ENCODE measurements at places on chromosomes 2 and 18.

DNA sequence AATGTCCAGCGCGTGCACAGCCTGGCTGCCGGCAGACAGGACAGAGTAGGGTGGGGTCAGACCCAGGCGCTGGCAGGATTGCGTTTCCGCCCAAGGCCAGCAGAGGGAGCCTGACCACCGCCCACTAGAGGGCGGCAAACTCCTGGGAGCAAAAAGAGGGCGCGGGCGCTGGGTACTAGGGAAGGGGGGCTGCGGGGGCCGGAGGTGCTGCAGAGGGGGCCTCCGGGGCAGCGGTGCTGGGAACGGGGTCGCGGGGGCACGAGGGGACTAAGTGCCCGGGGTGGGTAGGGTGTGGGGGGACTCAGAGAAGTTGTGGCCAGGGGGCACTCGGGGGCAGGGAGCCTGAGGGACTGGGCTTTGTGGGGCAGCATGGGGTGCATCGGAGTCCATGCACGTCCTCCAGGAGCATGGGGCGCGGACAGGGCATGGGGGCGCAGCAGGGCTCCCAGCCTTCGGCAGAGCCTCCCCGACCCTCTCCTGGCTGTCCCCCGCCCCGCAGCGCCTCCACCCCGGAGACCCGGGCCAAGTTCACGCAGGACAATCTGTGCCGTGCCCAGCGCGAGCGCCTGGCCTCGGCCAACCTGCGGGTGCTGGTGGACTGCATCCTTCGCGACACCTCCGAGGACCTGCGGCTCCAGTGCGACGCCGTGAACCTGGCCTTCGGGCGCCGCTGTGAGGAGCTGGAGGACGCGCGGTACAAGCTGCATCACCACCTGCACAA, 3.2 kb downstream of the TEKT4 start:
- peaks cover 60% of the 10 kb centered on the region for H3K27me3 ChIP-seq
- no peaks in the 10 kb centered on the region for H3K4me1 ChIP-seq
- H3K4me3 ChIP-seq: no peak overlapping the region
- no peaks in the 10 kb centered on the region for H3K36me3 ChIP-seq
- no peak overlapping the region for H3K27ac ChIP-seq
- no peak for DNase-seq

GRCh38 chr2:71933467-71934319, 214.0 kb downstream of the CYP26B1 start:
- peaks cover 8% of the 10 kb centered on the region for H3K4me1 ChIP-seq
- no peaks in the 10 kb centered on the region for H3K36me3 ChIP-seq
- H3K27ac ChIP-seq: no peak overlapping the region
- DNase-seq: no peak
- no peak overlapping the region for H3K4me3 ChIP-seq

- no peak for DNase-seq
- no peaks in the 10 kb centered on the region for H3K27me3 ChIP-seq
- peaks cover 7% of the 10 kb centered on the region for H3K36me3 ChIP-seq
- peak overlapping the region; percentile 98 for H3K4me3 ChIP-seq
- no peak overlapping the region for H3K27ac ChIP-seq
Observed at GRCh38 chr2:135743860-135744259, 2.2 kb downstream of the UBXN4 start.

DNA sequence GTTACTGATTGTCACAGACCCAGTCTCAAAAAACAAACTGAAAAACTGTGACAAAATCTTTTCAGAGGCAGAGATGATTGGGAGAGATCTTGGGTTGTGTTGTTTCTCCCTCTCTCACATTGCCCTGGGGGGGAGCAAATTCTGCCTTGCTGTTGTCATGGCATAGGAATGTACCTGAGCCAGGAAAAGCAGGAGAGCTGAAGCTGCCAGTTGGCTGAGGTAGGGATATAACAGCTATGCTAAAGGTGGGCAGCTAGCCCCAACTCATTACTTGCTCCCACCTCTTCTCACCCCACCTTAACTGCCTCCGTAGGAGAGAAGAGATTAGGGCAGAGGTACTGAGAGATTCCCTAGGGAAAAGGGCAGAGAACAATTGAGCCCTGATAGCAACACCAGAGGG, 299.3 kb downstream of the OSR1 start:
- H3K36me3 ChIP-seq: no peaks in the 10 kb centered on the region
- no peaks in the 10 kb centered on the region for H3K27me3 ChIP-seq
- no peaks in the 10 kb centered on the region for H3K4me1 ChIP-seq
- DNase-seq: no peak
- H3K4me3 ChIP-seq: no peak overlapping the region
- H3K27ac ChIP-seq: no peak overlapping the region

- no peak for DNase-seq
- no peak overlapping the region for H3K4me3 ChIP-seq
Observed at GRCh38 chr2:70426341-70426740, 124.5 kb upstream of the FAM136A start.
